ENCODE measurements at places on chromosomes 12 and 14. TPM values are rescaled to one million over a fixed set of nuclear protein-coding genes. Genes with fewer than 3 reads are reported as not detected.

C12orf50 gene
- total RNA-seq: not detected

PLCZ1 gene
- not detected for total RNA-seq

GPR68 gene
- 0.07 TPM for total RNA-seq

OR4K1 gene
- total RNA-seq: not detected

KRT71 gene
- total RNA-seq: not detected

SDR9C7 gene
- not detected for total RNA-seq

DPY19L2 gene
- 1.7 TPM for total RNA-seq

SERPINA5 gene
- 0.29 TPM for total RNA-seq

OR4K13 gene
- total RNA-seq: not detected

CLEC1B gene
- not detected for total RNA-seq

EEF1AKMT3 gene
- total RNA-seq: 6.1 TPM

KLRK1 gene
- total RNA-seq: not detected

KLRC2 gene
- total RNA-seq: 1.4 TPM

KRT1 gene
- not detected for total RNA-seq

RD3L gene
- total RNA-seq: not detected

CATSPERB gene
- total RNA-seq: not detected

EPYC gene
- total RNA-seq: not detected

CD69 gene
- total RNA-seq: not detected

ZDHHC22 gene
- 0.37 TPM for total RNA-seq

OR6C2 gene
- not detected for total RNA-seq

WBP11 gene
- 51.0 TPM for total RNA-seq

NTN4 gene
- total RNA-seq: 54.5 TPM

SLC5A8 gene
- not detected for total RNA-seq

NEUROD4 gene
- not detected for total RNA-seq

DAO gene
- not detected for total RNA-seq

MYH6 gene
- total RNA-seq: not detected

PLEK2 gene
- 27.6 TPM for total RNA-seq

LRRC10 gene
- total RNA-seq: not detected

GPR135 gene
- total RNA-seq: 1.0 TPM

SIRT4 gene
- 0.87 TPM for total RNA-seq

HOXC4 gene
- total RNA-seq: 4.0 TPM

ADAMTS20 gene
- total RNA-seq: not detected

TRAFD1 gene
- 20.0 TPM for total RNA-seq

KLHL33 gene
- total RNA-seq: not detected
